CD4-positive, alpha-beta T cell treated with Interleukin-6 for 4 hours (primary cell): ENCODE measurements at places on chromosomes 12 and 14.

DNA sequence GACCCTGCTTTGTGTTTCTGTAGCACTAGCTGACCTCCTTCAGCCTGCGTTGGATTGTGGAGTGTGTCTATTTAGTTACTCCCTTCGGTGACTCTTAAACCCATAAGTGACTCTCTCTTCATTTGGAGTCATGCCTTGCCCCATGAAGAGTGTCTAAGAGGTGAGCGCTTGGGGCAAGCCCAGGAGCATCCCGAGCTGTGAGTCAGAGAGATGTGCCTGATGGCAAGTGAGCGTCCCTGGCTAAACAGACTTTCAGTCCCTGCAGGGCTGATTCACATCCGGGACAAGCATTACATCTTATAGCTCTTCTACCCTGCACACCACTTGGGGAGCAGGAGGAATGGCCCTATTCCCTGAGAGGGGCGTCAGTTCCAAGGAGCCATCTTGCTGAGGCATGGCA lies 24.3 kb upstream of the ATF1 start:
- DNase-seq: no peak

GRCh38 chr12:52337054-52337453 lies 15.9 kb upstream of the KRT83 start:
- DNase-seq: no peak

DNA sequence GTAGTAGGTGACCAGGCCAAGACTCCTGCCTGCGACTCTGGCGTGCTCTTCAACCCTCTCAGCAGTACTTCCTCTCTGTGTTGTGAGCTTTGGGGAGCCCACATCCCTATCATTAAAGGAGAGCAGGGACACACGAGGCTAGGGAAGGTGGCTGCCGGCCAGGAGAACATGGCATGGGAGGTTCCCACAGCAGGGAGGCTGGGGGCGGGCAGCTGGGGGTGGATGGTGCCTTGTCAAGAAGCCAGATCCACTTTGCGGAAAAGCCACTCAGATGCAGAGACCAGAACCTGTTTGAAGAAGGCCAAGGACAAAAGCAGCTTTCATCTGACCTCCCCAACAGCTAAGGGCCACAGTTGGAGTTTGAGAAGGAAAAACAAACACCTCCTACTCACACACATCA lies 198.6 kb downstream of the BCL11B start:
- no peak for DNase-seq

GRCh38 chr14:21352587-21352986 lies 31.2 kb downstream of the SUPT16H start:
- DNase-seq: no peak

DNA sequence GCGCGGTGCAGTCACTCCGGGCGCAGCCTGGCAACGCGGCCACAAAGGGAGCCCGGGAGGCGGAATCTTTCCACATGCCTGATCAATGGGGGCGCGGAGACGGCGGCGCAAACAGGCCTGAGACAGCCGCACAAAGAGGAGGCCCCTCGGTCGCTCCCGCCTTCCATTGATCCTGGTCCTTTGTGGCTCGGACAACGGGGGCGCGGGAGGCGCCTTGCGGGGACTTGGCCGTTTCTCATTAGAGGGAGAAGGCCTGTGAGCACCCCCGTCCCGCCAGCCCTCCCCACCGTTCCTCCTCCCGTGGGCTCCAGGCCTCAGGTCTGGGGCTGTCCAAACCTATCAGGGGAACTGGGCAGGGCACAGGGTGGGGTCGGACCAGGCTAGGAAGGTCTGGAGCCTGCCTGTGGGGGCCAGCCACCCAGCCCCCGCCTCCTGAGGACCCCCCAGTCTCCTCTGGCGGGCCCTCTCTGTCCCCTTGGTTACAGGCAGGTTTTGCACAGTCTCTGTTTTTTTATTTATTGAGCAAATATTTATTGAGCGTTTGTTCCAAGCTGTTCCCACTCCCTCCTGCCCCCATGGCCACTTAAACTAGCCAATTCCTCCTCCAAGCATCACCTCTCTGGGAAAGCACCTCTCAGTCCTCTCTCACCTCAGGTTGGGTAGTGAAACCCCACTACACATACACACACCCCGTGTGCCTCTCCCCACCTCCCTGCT lies 29.0 kb upstream of the MSI1 start:
- DNase-seq: no peak

GRCh38 chr12:27076468-27076867 lies 5.9 kb downstream of the C12orf71 start:
- DNase-seq: no peak

GRCh38 chr14:52987514-52987913 lies 36.7 kb upstream of the FERMT2 start:
- DNase-seq: no peak

DNA sequence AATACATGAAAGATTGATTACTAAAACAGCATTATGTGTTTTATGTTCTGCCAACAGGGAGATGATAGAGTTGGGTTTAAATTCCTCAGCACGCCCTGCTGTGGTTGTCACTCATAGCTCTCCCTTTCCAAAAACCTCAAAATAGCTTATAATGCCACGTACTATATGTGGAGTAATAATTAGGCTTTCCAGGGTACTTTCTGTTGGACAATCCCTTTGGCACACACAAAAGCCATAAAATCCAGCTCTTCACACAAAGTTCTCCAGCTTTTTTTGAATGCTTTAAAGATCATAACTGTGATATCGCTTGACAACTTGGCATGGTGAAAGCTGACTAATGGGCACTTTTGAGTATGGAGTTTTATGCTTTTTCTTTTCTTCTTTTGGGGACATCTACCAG lies 145.3 kb upstream of the DCN start:
- no peak for DNase-seq

GRCh38 chr12:57227315-57228115 lies 2.0 kb upstream of the SHMT2 start:
- DNase-seq: no peak

- no peak for DNase-seq
These were observed 670.6 kb downstream of the SLC16A7 start for GRCh38 chr12:60266381-60266852.

- DNase-seq: no peak
These were observed 132.3 kb downstream of the SLC38A4 start for GRCh38 chr12:46693518-46693917.

DNA sequence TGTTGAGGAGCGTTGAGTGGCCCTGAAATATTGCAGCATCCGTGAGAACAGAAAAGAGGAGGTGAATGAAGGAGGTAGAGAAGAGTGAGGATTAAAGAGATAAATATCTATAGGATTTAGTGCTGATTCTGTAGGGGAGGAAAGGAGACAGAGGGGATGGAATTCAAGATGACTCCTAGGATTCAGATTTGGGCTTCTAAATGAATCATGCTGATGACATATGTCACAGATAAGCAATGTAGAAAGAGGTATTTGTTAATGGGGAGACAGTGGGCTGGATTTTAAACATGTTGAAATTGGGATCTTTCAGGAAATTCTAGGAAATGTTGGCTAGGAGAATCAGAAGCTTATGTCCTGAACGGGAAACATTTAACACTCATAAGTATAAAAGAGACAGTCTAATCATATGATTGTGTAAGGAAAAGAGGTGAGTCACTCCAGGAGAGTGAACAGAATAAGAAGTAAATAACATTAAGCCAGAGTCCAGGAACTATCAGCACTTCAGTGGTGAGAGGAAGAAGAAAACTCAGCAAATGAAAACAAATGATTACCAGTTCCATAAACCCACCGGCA lies 58.1 kb upstream of the DIO2 start:
- no peak for DNase-seq

GRCh38 chr14:72615451-72616121 lies 278.3 kb downstream of the DPF3 start:
- DNase-seq: no peak

GRCh38 chr12:59372956-59373355 lies 222.9 kb upstream of the SLC16A7 start:
- no peak for DNase-seq

- DNase-seq: peak; percentile 78
These were observed 75.0 kb downstream of the TGFB3 start for GRCh38 chr14:75906680-75907280.

GRCh38 chr12:122399592-122400373 lies 22.7 kb downstream of the CLIP1 start:
- DNase-seq: peak; percentile 71

DNA sequence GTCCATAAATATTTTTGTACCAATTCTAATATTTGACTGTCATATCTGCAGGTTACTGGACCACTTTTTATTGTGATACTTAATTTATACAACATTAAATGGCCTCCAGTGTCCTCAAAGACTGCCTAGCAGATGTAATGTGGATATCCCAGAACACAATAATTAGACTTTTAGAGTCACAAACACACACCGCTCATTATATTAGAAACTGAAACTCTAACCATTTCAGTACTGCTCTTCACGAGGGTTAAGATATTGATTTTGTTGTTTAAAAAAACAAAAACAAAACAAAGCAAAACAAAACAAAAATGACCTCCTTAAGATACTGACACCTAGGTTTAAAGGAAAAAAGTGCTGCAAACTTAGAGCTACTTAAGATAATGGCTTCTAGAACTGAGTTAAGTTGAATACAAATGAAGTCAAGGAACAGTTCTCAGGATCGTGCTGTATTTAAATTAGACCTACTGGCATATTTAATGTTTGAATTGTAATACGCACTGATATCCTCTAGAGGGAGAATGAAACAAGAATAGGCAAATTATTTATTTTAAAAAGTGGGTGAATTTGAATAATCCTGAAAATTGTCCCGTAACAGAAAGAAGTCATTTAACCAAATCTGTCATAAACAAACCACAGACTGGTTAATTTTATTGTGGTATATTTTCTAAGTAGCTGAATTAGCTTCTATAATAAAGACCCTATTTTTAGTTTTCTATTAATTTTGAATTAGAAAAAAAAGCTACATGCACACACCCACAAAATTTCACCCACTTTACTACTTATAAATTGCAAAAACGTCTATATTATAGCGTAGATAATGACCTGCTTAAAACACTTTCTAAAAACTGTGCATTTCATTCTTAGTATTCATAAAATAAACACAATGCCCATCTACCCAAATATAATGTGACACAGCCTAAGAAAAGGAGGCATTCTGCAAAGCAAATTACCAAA lies 395.2 kb upstream of the DCN start:
- no peak for DNase-seq

GRCh38 chr12:513446-513845 lies 53.7 kb downstream of the B4GALNT3 start:
- DNase-seq: no peak

DNA sequence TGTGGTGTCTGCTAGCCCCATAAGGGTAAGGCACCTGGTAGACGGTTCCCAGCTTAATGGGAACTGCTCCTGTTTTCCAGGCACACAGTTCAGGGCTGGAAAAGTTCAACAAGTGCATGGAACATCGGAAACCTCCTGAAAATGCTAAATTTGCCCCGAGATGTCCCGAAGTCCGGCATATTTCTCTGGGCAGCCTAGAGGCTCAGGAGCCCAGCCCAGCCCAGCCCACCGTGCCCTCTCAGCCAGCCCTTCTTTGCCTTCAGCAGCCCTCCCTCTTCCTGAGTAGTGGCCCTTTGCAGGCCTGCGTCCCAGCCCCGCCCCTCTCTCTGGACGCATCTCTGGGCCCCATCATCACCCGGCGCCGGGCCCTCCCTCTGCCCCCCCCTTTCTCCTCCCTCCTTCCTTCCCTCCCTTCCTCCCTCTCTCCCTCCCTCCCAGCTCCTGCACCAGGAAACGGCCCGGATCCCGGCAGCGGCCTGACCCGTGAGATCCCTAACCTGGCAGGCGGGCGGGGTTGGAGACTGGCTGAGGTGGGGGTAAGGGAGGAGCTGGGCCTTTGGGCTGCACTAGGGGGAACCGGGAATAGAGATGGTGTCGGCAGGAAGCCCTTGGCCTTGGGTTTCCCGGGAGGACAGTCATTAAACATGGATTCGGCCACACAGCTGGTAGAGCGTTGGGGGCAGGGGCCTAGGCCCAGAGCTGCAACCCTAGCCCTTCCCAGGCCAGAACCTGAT lies at the start of gene BCL2L2:
Gene BCL2L2, plus strand, starts transcription at position 422 of the 734 bp plus-strand sequence. CDS start 935 bp downstream, outside the sequence.
- no peak for DNase-seq

DNA sequence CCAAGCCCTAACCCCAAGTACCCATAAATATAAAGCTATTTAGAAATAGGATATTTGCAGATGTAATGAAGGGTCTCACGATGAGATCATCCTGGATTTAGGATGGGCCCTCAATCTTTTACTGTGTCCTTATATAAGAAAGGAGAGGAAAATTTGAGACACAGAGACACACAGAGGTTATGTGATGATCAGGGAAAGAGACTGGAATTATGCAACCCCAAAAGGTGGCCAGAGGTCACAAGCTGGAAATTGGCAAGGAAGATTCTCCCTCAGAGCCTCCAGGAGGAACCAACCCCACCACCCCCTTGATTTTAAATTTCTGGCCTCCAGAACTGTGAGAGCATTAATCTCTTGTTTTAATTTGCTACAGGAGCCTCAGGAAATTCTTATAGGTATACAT lies 334.9 kb upstream of the PRICKLE1 start:
- DNase-seq: no peak

GRCh38 chr14:39433452-39433813 lies 1.2 kb upstream of the FBXO33 start:
- no peak for DNase-seq

- DNase-seq: no peak
These were observed 92.3 kb upstream of the BCAT1 start for GRCh38 chr12:25041006-25041741.

- peak; percentile 7 for DNase-seq
These were observed 35.4 kb upstream of the LTA4H start for GRCh38 chr12:96070670-96071279.

GRCh38 chr12:12922191-12922616 lies 29.8 kb downstream of the GPRC5D start:
- no peak for DNase-seq

GRCh38 chr14:67477926-67478799 lies 10.4 kb downstream of the TMEM229B start:
- no peak for DNase-seq

DNA sequence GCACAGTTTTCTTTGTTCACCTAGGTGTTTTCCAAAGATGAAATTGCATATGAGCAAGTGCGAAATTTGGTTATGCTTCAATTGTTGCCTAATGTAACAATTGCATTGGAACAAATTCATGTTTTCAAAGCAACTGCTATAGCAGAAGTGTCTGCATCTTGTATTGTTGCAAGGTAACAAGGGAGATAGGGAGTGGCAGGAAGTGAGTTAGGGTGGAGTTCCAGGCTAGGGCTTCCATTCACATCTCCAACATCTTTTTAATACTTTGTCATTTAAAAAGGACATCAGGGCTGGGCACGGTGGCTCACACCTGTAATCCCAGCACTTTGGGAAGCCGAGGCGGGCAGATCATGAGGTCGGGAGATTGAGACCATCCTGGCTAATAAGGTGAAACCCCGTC lies 312.3 kb upstream of the E2F7 start:
- no peak for DNase-seq

GRCh38 chr12:90199006-90199405 lies 490.4 kb upstream of the ATP2B1 start:
- no peak for DNase-seq

DNA sequence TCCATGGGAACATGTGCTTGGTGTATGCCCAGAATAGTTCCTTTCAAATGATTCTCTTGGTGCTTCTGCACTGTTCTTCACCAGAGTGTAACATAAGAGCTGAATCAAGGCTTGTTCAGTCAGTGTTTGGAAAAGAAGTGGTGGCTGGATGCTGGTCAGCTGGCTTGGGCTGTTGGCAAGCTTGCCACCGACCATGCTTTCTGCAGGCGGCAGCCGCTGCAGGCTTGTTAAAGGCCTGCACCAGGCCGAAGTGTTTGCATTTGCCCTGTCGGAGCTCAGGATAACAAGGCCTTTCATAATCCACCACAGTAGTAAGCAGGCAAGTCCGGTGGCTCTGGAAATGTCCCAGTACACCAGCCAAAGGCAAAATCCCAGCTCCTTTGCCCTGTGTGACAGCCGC lies 26.9 kb downstream of the DAAM1 start:
- no peak for DNase-seq
